Activated CD4-positive, alpha-beta T cell treated with anti-CD3 and anti-CD28 coated beads, Interleukin-2, amount 50 U/mL, for 48 hours (primary cell): ENCODE measurements at places on chromosomes 3 and 15.

DNA sequence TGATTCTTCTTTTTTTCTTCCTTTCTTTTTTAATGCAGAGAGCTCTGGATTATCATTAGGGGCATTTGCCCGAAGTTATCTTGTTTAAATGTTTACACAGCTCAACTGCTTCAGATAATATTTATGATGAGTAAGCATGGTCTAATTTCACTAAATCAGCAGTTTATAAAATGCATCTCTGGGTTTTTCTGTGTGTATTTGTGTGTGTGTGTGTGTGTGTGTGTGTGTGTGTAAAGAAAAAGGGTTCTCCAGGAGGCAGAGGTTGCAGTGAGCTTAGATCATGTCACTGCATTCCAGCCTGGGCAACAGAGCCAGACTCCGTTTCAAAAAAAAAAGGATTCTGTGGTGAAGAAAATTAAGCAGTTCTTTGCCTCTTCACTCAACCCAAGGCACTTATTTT lies 25.9 kb upstream of the TNFSF10 start:
- no peak for DNase-seq

- DNase-seq: no peak
These were observed 437 bp downstream of the MKRN2OS start for GRCh38 chr3:12544652-12545472.

DNA sequence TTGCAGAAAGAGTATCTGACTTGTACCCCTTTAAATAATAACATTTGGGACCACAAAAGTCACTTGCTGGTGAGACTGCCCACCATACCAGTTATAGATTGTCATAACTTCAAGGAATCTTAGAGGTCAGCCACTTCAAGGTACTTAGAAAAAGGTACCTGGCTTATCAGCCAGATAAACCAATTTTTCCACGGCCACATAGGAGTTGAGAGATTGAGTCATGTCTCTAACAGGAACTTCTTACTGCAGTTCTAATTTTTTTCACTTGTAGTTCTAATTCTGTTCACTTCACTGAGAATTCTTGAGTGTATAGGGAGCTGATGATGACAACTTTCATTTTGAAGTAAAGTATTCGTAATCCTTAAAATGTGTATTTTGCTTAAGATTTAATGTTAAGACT lies 317.1 kb upstream of the CBLB start:
- no peak for DNase-seq

- no peak for DNase-seq
These were observed 15.2 kb downstream of the DIS3L start for GRCh38 chr15:66308531-66308930.

GRCh38 chr3:118607915-118608820 lies 426.5 kb downstream of the IGSF11 start:
- no peak for DNase-seq
